Stimulated activated CD8-positive, alpha-beta memory T cell treated with anti-CD3 and anti-CD28 coated beads, Interleukin-7, amount 100 ng/mL, for 1 hour (primary cell): ENCODE measurements at places on chromosomes 12 and 14.

DNA sequence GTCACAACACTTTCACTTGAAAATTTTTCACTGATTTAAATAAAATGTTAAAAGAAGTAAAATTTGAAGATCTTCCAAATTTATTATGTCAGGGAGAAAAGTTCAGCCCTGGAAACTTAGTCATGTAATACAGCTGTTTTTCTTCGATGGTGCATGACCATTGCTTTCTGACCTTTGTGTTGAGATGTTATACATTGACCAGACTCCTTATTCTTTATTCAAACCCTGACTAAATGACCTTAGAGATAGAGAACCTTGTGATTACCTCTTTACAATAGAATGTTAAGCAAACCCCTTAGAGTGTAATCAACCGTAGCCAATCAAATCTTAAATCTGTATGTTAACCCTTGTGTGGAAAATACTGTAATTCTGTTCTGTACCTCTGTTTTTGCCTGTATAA lies 34.5 kb downstream of the PLCZ1 start:
- DNase-seq, result no peak

DNA sequence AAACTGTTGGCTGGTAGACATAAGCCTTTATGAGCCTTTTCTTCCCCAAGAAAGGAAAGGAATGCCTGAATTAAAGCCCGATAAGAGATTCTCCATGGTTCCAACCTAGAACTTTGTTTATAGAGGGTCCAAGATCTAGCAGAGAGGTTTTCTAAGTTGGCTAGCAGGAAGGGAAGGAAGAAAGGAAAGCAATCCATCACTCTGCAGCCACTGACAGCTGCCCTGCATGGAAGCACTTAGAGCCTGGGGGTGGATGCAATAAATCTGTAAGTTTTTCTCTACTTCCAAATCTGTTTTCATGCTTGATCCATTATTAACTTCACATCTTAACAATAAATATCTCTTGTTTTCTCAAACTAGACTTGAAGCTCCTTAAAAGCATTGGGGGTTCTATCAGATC lies 224.4 kb downstream of the KSR2 start:
- DNase-seq, result no peak

DNA sequence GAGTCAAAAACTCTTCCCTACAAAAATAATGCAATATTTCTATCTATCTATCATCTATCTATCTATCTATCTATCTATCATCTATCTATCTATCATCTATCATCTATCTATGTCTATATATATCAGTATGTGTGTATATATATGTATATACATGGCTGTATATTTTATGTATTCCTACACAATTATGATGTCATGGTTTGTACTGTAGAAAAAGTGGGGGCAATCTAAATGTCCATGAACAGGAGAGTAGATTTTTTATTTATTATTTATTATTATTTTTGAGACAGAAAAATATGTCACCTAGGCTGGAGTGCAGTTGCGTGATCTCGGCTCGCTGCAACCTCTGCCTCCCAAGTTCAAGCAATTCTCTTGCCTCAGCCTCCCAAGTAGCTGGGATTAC lies 45.6 kb upstream of the BICD1 start:
- DNase-seq, result no peak

DNA sequence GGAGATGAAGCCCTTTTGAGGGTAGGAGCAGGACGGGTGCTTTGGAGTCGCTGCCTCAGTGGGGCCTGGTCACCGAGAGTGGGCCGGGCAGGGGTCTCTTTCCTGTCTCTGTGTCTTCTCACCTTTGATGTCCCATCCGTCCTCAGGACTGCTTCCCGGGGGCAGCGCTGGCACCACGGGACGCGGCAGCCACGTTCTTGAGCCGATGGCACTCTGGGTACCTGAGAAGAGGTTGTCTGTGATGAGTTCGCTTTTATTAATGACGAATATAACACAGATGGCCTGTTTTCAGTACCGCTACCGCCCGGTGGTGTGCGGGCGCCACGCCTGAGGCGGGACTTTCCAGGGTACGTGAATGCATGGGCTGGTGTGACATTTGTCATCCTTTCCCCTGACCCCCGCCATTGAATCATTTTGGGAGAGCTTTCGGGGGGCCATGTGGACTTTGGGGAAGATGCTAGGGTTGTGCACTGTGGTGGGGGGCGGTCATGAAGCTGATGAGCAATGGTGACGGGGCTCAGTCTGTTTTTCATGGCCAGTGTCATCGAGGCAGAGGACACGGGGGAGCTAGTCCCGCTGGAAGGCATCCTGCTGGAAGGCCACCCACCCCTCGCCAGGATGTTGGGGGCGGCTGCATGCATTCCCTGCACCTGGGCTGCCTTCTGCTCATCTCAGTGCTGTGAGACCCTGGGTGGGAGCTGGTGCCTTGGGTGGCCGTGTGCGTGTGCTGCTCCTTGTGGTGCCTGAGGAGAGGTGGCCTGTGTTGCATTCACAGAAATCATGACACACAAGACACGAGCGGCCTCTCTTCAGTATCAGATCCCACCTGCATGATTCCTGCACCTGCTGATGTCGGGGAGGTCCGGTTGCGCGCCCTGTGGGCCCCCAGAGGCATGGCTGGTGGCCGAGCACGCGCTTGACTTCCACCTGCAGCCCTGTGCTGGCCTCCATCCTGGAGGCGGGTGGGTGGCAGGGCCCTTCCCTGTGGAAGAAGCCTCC lies 162.5 kb upstream of the RTL1 start:
- no peak for DNase-seq

GRCh38 chr12:45587012-45587411 lies 142.5 kb upstream of the ARID2 start:
- DNase-seq, result no peak

DNA sequence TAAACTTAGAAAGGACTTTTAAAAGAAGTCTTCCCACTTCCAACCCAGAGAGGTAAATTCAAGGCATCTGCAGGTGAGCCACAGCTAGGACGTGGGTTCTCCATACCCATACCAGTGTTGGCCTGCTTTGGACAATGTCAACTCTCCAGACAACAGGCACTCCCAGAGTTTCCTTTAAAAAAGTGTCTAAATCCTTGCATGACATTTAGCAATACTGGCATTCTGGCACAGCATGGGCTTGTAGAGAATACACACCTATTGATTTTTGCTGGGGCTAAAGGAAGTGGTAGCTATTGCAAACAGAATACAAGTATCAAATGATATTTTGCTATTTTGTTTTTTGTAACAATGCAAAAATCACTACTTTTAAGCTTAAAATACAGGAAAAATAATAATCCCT lies 25.8 kb upstream of the DICER1 start:
- no peak for DNase-seq

DNA sequence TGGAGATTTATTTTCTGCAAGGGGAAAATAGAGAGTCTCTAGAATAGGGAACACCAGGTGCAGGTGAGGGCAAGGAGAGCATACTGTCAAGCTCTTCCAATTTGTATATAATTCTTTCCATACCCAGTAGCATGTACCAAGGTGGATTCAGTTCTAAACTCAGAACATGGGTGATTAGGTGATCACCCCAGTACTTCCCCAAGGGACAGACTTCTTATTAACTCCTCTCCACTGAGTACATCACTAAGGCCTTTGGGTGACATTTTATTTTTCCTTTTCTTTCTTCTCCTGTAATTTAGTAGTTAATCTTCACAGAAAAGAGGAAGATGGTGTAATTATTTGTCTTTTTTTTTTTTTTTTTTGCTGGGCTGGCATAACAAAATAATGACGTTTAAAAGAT lies 54.2 kb downstream of the DIP2B start:
- no peak for DNase-seq

DNA sequence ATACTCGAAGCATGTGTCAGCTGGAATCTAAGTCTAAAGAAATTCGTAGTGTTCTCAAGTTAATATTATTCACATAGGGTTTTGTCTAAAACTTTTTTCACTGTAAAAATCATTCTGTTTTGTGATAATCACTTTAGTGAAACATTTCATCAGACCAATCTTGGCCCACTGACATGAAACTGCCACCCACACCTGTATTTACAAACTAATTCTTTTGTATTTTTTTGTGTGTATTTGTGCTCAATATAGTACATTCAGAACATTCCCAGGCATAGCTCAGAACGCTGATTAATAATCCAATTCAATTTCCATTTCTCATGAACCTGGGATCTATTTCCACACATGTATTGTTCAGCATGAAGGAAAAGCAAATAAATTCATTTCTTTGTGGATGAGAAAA lies 191.7 kb downstream of the RASSF9 start:
- no peak for DNase-seq

DNA sequence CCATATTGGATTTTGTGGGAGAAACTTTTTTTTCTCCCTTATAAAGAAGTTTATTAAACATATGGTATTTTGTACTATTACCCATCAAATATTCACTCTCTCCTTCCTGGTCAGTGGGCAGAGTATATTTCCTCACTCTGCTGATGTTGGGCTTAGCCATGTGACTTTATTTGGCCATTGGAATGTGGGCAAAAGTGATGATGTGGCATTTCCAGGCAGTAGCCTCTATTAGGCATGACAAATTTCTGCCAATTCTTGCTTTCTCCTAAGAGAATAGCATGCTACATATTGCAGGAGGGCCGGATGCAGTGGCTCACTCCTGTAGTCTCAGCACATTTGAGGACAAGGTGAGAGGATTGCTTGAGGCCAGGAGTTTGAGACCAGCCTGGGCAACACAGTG lies 24.4 kb upstream of the WSCD2 start:
- DNase-seq, result no peak

DNA sequence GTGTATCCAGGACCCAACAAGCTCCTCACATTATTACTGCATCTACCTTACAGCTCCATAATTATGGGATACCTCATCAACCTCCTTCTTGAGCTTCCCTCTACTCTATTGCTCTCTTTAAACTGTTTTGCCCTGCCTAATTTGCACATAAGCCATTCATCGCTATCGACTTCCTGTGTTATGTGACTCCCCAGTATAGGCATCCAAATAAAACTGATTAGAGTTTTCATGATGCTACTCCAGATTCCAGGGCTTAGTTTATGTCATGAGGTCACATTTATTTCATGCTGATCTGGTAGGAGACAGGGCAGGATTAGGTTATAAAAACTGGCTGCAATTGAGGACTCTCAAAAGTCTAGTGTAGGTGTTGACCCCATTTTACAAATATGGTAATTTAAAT lies 569.9 kb upstream of the MGAT4C start:
- no peak for DNase-seq

GRCh38 chr12:5868625-5869295 lies 76.3 kb downstream of the ANO2 start:
- DNase-seq, result no peak

DNA sequence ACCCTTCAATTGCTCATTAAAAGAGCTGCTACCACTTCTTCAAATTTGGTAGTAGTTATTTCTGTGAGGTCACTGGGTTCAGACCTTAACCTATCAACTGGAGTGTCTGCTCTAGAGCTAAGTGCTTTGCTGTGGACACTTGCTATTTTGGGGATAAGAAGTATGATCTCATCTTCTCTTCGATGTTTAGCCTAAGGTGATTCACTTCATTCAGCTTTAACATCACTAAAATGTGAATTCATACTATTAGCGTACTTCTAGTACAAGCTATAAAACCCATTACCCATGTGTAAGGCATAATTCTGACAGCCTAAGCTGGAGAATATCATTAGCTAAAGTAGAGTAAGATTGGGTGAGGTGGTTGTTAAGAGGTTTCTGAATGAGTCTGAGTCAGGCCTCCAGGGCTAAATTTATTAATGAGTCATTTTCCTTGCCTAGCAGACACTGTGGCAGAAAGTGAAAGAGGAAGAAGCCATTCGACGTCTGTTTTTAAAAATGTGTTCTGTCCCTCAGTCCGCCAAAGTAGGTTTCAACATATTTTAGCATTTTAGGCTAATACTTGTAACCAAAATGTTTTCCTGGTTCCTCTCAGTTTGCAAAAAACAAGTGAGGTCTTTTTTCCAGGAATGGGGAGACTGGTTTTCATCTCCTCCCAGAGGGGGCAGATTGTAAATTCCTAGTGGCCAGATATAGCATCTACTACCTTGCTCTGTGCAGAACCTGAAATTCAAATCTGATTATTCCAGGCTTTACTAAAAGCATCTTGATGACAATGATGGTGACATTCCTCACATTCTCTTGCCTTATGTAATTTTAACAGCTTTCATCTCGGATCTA lies 103.6 kb downstream of the SSPN start:
- no peak for DNase-seq

GRCh38 chr12:46516933-46517578 lies 144.5 kb upstream of the SLC38A2 start:
- DNase-seq, result no peak

DNA sequence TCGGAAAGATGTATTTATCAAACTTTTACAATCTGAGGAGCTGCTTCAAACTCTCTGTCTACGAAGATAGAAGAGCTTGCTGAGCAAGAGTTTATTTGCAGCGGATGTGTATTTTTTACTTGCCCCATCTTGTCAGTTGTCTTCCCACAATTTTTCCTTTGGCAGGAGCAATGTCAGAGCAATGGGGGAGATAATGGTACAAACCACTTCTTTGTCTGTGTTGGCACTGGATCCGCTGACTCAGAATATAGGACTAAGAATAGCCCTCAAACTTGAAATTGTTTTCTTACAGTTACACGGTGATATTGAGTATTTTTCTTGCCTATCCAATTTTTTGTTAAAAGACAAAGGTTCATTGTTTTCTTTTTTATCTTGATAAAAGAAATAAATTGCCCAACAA lies 27.6 kb downstream of the HELB start:
- DNase-seq, result no peak

GRCh38 chr12:38850461-38850860 lies 54.9 kb downstream of the CPNE8 start:
- no peak for DNase-seq

DNA sequence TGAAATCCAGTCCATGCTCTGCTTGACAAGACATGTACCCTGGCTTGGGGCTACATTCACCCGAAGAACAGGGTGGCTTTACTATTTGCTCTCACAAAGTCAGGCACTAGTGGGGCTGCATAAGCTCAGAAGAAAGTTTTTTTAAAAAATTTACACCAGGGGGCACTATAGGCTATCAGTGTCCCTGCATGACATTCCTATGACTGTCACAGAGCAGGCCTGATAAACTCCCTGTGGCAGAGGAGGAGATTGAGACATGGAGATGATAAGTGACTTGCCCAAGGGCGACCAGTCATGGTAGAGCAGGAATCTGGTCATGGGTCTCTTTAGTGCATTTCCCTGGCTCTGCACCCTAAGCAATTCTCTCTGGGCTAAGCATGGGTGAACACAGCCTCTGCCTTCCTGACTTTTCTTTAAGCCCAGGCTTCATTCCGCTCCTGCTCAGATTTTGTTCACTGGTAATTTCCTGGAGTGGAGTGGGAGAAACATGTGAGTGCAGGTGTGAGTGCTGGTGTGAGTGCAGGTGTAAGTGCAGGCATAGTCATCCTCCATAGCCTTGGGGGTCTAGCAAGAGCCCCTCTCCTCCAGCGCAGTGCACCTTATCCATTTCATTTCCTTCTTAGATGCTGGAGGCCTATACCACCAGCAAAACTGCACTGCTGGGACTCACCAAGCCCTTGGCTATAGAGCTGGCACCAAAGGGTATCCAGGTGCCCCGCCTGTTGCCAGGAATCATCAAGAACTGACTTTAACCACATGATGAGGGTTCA lies 91.6 kb downstream of the DHRS2 start:
- DNase-seq, result no peak

DNA sequence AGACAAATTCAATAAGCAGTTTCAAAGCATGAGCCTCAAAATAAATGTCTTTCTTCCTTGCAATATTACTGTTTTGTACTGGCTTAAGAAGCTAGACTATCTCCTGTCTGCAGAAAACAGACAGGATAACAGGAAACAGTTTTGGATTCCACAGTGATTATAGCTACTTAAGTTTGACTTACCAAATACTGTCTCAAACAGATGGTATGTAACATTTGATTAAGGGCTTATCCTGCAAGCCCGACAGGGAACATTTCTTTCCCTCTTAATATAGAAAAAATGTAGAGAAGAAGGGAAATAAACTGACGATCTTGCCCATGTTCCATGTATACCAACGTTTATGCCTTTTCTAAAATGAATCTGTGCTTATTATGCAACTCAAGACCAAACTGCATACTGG lies 179.9 kb upstream of the EEA1 start:
- DNase-seq, result no peak
